GM23338 (cell line): ENCODE measurements at places on chromosomes 5 and 9. TPM values are rescaled to one million over a fixed set of nuclear protein-coding genes. Genes with fewer than 3 reads are reported as not detected.

DNA sequence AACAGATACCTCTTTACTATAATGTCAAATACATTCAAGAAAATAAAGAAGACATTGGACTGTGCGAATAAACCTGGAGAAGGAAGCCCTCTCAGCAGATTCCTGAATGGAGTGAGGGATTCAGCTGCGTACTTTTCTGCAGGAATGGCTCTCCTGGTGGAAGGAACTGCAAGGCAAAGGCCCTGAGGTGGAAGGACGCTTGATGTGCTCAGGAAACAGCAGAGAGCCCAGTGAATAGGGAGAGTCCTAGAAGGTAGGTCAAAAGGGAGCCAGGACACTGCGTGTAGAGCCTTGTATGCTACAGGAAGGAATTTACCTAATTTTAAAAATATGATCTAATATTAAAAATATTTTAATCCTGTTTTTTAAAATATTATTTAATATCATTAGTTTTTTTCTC, 68.5 kb upstream of the TTC23L start:
- no peaks in the 10 kb centered on the region for H3K27me3 ChIP-seq
- no peak for DNase-seq

DNA sequence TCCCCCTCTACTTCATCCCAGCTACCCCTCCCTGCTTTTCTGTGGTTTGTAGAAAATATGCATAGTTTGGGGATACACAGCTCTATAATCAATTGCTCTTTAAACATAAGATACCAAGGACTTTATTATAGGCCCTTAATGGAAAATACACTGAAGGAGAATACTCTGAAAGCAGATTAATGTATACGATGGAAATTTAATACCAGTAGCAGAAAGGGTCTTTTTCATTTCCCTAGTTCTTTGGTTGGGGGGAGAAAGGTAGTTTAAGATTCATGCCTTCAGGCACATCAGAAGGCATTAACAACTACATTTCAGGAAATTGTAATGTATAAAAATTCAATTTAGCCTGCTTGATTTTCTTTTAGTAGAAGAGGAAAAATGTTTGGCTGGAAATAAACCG, 452.9 kb upstream of the ZNF608 start:
- DNase-seq = no peak
- H3K36me3 ChIP-seq = no peaks in the 10 kb centered on the region; the same call in 1 of the 2 replicates
- peaks cover 52% of the 10 kb centered on the region for H3K4me1 ChIP-seq
- H3K27ac ChIP-seq = no peak overlapping the region
- H3K4me3 ChIP-seq = no peak overlapping the region

DNA sequence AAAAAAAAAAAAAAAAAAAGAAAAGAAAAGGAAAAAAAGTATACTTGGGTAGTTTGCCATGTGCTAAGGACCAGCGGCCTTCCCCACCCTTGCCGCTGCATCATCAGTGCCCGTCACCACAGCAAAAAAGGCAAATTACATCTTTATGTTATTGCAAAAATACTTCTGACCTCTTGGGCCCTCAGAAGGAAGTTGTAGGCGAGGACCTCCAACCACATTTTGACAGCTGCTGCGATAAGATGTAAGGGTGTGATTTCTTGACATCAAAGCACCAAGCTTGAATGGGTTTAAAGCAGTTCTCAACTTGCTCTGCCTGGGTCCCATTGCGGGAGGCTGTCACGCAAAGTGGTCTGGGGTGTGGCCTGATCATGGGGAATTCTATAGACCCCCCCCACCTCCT, 39.2 kb downstream of the DMRT1 start:
- no peak for DNase-seq
- no peaks in the 10 kb centered on the region for H3K36me3 ChIP-seq
- no peaks in the 10 kb centered on the region for H3K4me1 ChIP-seq
- no peak overlapping the region for H3K4me3 ChIP-seq
- no peak overlapping the region for H3K27ac ChIP-seq
- H3K27me3 ChIP-seq = peaks cover 2% of the 10 kb centered on the region; the same call in 1 of the 2 replicates

DNA sequence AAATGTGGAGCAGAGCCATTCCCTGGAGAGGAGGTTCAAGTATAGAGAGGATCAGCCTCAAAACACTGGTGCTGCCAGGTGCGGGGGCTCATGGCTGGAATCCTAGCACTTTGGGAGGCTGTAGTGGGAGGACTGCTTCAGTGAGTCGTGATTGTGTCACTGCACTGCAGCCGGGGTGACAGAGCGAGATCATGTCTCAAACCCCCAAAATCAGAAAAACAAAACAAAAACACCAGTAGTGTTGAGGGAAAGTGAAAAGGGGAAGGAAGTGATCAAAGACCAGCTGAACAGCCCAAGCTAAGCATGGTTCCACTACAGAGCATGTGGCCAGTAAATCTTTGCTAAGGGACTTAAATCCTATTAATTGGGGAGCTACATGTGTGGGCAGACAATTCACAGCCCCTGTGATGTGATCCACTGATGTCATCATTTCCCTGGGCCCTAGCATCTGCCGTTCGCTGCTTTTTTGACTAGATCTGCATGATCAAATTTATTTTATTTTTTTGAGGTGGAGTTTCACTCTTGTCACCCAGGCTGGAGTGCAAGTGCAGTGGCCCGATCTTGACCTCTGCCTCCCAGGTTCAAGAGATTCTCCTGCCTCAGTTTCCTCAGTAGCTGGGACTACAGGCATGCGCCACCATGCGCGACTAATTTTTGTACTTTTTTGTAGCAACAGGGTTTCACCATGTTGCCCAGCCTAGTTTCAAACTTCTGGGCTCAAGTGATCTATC, 2.7 kb upstream of the PCBD2 start:
- no peaks in the 10 kb centered on the region for H3K36me3 ChIP-seq
- peaks cover 10% of the 10 kb centered on the region; the same call in 1 of the 2 replicates for H3K4me1 ChIP-seq
- H3K27me3 ChIP-seq = no peaks in the 10 kb centered on the region
- no peak overlapping the region for H3K27ac ChIP-seq

- H3K36me3 ChIP-seq = no peaks in the 10 kb centered on the region
- DNase-seq = no peak
- H3K4me1 ChIP-seq = 0 out of 2 replicates have a peak, but pooled peaks cover 4% of the 10 kb centered on the region
- H3K27ac ChIP-seq = no peak overlapping the region
These were observed 615.4 kb upstream of the KLF4 start for GRCh38 chr9:108104991-108105390.

- no peak overlapping the region for H3K4me3 ChIP-seq
- H3K27ac ChIP-seq = no peak overlapping the region
- H3K36me3 ChIP-seq = no peaks in the 10 kb centered on the region
- H3K4me1 ChIP-seq = no peaks in the 10 kb centered on the region
- no peak for DNase-seq
These were observed 188.7 kb upstream of the ITGA1 start for GRCh38 chr5:52598968-52599367.

DNA sequence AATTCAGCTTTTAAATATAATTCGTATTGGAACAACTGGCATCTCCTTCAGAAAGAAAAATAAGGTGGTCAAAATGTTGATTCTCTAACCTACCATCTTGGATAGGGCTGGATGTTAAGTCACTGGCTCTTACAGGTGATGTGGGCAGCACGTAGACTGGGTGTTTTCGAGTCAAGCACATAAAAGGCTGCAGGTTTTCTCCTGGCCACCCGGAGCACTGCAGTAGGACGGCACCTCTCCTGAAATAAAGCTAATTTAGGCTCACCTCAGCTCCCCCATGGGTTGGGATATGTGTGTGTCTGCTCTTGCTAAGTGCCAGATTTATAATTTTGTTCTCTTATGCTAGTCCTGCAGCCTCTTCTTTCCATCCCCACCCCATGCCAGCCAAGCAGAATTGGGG, 80.3 kb downstream of the IQGAP2 start:
- peak; percentile 50 for DNase-seq
- 0 out of 2 replicates have a peak overlapping the region, but pooled peaks have one; percentile 36 for H3K27ac ChIP-seq
- no peaks in the 10 kb centered on the region for H3K27me3 ChIP-seq
- no peaks in the 10 kb centered on the region for H3K36me3 ChIP-seq
- H3K4me3 ChIP-seq = no peak overlapping the region

DNA sequence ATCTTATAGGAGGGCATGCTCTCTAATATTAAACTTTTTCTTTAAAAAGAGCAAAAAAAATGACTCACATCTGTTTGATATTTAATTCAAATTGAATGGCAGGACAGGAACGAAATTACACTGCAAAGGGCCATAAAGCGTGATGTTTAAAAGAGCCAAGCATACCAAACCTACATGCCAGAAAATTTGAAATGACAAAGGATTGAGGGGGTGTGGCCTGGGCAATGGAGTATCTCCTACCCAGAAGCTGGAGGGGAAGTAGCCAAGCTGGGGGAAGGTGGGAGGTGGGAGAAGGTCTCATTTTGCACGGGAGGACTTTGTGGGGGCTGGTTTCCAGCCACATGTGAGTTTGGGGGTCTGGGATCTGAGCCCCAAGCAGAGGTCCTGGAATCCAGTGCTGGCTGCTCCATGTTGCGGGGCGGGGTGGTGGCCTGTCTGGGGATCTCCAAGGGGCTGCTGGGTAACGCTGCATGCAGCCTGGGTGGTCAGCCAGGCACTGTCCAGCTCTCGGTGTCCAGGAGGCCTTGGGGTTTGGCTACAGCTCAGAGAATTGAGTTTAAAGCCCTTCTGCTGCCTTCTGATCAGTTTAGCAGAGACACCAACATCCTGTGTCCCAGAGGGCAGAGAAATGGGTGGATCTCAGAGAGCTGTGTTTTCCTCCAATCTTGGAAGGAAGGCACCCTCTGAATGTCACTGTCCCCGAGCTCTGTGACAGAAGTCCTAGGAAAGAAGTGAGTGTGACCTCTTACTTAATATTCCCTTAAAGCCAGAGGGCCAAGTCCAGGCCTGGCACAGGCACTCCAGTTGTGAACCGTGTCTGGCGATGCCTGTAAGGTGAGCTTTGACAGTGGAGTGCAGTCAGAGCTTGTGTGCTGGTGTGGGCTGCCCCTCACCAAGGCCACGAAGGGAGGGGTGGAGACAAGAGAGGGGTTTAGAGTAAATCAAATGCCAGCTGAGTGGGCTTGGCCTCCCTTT, 7.6 kb downstream of the DCANP1 start:
- H3K36me3 ChIP-seq = no peaks in the 10 kb centered on the region
- H3K27me3 ChIP-seq = no peaks in the 10 kb centered on the region
- no peak for DNase-seq
- no peaks in the 10 kb centered on the region for H3K4me1 ChIP-seq
- no peak overlapping the region for H3K4me3 ChIP-seq

DNA sequence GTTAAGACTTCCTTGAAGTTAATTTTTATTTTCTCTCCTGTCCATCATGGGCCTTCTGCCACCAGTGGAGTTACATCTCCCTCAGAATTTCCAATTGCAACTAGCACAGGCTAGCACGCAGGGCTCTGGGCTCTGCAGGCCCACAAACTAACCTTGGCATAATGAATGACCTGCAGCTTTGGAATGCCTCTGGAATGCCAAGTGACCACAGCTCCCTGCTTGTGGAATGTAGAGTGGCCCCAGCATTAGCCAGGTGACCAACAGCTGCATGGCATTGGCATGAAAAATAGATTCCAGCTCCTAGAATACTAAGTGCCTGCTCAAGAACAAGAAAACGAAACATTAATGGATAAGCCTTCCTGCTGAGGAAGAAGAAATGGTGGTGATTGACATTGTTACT, 726.1 kb downstream of the BRINP1 start:
- H3K36me3 ChIP-seq = no peaks in the 10 kb centered on the region

- H3K4me1 ChIP-seq = no peaks in the 10 kb centered on the region
- H3K27ac ChIP-seq = no peak overlapping the region
- no peak overlapping the region for H3K4me3 ChIP-seq
- peak; percentile 22 for DNase-seq
- H3K36me3 ChIP-seq = no peaks in the 10 kb centered on the region
These were observed 24.4 kb upstream of the GRPEL2 start for GRCh38 chr5:149320791-149321330.

- no peaks in the 10 kb centered on the region for H3K36me3 ChIP-seq
- DNase-seq = no peak
- no peak overlapping the region for H3K4me3 ChIP-seq
- no peaks in the 10 kb centered on the region for H3K27me3 ChIP-seq
These were observed 1262.2 kb downstream of the EFNA5 start for GRCh38 chr5:106408570-106408969.

DNA sequence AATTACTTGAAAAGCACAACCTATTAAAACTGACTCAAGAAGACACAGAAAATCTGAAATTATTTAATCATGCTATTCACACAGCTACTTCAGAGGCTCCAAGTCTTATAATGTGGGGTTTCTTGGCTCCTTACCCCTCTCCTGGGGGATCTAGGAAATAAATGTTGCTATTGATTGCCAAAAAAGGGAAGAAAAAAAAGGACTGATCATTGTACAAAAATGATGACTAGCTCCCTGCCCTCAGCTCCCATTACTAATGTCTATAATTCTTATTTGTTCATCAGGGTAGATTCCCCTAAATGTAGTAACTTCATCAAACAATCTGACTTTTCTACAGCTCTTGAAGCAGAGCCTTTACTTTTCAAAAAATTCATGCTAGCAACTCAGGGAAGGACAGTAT, 3.3 kb upstream of the SMC5 start:
- no peak for DNase-seq
- peaks cover 15% of the 10 kb centered on the region for H3K4me1 ChIP-seq
- no peaks in the 10 kb centered on the region for H3K36me3 ChIP-seq
- H3K4me3 ChIP-seq = no peak overlapping the region

DNA sequence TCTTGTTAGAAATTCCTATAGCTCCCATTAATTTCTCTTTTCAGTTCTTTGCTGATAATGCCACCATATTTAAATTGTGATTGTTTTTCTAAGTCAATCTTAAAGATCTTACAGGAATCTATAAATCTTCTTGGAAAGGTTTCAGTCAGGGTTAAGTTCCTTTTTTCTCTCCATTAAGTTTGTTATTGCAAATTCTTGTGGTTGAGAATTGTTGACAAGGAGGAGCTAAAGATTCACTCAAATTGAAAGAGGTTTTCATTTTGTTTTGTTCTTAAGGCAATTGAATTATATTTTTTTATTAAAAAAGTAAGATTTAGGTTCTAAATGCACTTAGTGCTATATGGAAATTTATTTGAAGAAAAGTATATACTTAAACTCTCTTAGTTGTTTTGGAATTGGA, 213.4 kb downstream of the PRR16 start:
- no peaks in the 10 kb centered on the region for H3K27me3 ChIP-seq
- no peak overlapping the region for H3K27ac ChIP-seq
- no peaks in the 10 kb centered on the region for H3K36me3 ChIP-seq

DNA sequence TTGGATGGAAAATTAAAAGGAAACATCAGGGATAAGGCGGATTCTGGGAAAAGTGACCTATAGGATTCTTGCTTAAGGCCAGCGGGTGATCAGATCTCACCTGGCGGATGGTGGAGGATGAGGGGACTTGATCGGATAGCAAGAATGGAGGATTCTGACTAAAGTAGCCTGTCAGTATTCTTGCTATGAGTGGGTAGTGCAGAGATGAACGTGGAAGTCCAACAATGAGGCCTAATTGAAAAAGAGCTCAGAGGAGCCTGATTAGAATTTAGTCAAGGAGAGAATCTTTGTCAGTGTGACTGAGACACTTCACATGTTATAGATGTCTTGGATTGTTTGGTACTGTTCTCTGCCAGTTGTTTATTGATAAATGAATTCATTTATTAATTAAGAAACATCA, 24.9 kb downstream of the CAST start:
- no peaks in the 10 kb centered on the region for H3K4me1 ChIP-seq
- H3K27ac ChIP-seq = no peak overlapping the region
- H3K4me3 ChIP-seq = no peak overlapping the region
- no peaks in the 10 kb centered on the region for H3K36me3 ChIP-seq
- H3K27me3 ChIP-seq = no peaks in the 10 kb centered on the region

PCDHB5 gene
- total RNA-seq = 37.7 and 49.7 TPM in 2 replicates

IFNA2 gene
- total RNA-seq = not detected in 2 replicates

CTXN3 gene
- total RNA-seq = not detected in 2 replicates

OMD gene
- total RNA-seq = not detected in 2 replicates

NTMT1 gene
- total RNA-seq = 44.2 and 59.4 TPM in 2 replicates

PRSS3 gene
- total RNA-seq = 2.5 and 4.2 TPM in 2 replicates

ELOVL7 gene
- 6.5 and 7.0 TPM in 2 replicates for total RNA-seq

STPG3 gene
- total RNA-seq = not detected in 2 replicates

SNCB gene
- total RNA-seq = 1.8 and 3.6 TPM in 2 replicates

C5orf52 gene
- total RNA-seq = not detected in 2 replicates

STING1 gene
- total RNA-seq = 0.39 TPM in 1 of 2 replicates, not detected in the other

NMUR2 gene
- not detected in 2 replicates for total RNA-seq

TEX48 gene
- not detected in 2 replicates for total RNA-seq
